ENCODE measurements at places on chromosomes 11 and 22.

DNA sequence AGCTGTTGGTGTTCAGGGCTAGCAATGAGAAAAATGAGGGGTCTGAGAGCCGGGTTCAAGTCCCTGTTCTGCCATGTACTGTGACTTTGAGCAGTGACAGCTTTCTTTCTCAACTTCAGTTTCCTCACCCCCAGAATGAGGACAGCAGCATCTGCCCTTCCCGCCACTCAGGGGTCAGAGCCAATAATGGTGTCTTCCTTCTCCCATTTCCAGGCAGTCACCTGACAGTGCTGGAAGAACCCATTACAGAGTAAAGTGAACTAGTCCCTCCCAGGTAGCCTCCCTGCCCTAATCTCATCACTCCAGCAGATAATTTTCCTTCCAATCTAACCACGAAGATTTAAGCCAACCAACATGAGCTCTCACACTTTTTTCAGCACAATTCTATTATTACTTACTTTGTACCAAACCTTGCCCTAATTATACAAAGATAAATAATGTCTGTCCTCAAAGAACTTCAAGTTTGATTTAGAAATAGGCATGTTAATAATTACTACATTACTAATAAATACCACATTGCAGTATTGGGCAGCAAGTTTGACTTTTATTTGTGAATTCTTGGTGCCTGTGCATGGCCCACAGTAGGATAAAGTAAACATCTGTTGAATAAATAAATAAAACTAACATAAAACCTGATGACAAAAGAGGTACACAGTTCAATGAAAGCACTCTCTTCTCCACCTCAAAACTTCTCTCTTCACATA lies 61.0 kb downstream of the SERGEF start:
- DNase-seq: no peak

DNA sequence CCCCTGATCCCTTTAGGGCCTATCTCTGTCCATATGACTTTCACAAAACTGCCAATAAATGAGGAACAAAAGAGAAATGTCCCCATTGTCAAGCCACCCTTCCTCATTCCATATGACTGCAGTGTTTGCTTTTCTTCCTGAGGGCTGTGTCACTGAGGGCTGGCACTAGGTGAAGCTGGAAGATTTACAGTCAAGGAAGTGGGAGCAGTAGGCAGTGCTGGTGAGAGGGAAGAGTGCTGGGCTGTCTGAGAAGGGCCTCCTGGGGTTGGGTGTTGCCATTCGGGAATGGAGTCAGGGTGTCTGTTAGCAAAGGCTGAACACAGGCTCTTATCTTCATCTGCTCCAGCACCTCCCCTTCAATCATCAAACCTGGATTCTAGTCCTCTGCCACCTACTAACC lies 30.9 kb downstream of the INSC start:
- no peak for DNase-seq

DNA sequence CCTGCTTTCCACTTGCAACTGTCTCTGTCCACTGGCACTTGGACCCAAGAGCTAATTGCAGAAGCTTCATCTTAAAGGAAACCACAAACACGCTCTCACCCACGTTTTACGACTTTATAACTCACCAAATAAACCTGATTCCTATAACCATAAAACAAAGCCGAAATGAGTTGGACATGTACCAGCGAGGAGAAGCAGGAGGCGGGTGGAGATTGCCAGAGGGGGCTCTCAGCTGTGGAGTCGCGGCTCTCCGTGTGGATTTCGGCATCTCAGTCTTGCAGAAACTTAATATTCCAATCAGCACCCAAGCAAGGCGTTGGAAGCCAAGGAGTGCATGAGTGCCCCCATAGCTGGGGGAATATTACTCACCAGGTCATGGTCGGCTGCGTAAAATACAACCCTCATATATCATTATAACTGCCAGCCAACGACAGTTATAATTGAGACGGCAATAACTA lies 483.6 kb downstream of the MN1 start:
- no peak for DNase-seq

- DNase-seq: no peak
Measured at GRCh38 chr11:111846636-111847035, 24.7 kb downstream of the ALG9 start.

GRCh38 chr11:78952890-78953289 lies 378.2 kb upstream of the NARS2 start:
- no peak for DNase-seq
